Mesothelial cell of epicardium (in vitro differentiated cells): ENCODE measurements at places on chromosomes 3 and 15. TPM values are rescaled to one million over a fixed set of nuclear protein-coding genes. Genes with fewer than 3 reads are reported as not detected.

The IQCF5 gene
- not detected in 3 replicates for total RNA-seq

The CCDC33 gene
- 4.2 to 6.4 TPM (median 5.0 TPM) in 3 replicates for total RNA-seq

- no peak for DNase-seq
These were observed 102.7 kb downstream of the VPS8 start for GRCh38 chr3:184914628-184915027.

DNA sequence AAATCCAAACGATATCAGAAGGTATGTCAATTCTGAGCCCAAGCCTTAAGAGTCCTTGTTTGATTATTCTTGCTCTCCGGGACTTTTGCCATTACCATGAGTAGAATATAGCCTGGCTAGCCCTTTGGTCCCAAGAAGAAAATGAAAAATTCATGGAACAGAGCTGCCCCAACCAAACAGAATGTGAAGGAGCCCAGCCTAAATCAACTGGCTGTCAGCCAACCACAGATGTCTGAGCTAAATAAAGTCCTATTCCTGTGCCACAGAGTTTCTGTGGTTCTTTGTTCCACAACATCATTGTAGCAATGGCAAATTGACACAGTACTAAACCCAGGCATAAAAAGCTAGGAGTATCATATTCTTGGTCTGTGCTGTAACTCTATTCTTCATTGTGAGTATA, 185.2 kb downstream of the CPNE4 start:
- DNase-seq: no peak

DNA sequence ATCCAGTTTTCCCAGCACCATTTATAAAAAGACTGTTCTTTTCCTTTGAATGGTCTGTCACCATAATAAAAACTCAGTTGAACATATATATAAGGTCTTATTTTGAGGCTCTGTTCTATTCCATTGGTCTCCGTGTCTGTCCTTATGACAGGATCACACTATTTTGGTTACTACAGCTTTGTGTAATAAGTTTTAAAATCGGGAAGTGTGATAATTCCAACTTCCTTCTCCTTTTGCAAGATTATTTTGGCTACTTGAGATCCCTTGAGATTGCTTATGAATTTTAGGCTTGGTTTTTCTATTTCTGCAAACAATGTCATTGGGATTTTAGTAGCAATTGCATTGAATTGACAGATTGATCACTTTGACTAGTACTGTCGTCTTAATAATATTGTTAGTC, 35.7 kb downstream of the SACM1L start:
- no peak for DNase-seq

GRCh38 chr3:140023616-140024530, 88.9 kb downstream of the CLSTN2 start:
- no peak for DNase-seq

The TRPM1 gene
- total RNA-seq: not detected in 3 replicates

DNA sequence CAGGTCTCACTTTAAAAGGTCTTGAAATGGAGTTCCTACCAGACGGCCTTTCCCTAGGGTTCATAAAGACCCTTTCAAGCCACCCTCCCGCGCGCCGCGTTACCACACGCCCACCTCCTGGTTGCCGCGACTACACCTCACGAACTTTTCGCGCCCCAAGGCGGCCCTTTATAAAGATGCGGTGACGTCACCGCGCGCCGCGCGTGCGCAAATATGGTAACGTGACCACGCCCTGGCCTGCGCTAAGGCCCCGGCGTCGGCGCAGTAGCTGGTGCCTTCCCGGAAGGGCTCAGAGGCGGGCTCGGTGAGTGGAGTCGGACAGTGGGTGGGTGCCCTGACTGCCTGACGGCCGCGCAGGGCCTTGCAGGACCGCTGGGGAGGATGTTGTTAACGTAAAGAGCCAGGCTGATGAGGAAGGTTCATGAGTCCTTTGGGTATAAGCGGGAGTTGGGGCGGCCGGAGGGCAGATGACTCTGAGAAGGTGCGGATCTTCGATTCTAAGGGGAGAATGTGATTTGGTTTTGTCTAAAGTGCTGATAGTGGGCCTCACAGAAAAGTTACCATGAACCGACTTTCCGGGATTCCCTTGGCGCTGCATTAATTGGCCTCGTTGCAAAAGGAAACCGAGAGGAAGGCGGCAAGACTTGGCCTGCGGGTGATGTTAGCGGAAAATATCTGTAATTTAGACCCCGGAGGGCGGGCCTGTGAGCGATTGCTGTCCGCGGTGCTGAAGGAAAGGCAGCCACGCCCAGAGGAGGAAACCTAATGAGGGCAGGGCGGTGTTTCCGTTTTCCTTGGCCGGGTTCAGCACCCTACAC, 54.4 kb downstream of the FEZF2 start:
- DNase-seq: peak; percentile 78

The GPR176 gene
- total RNA-seq: 3.1 to 3.8 TPM (median 3.3 TPM) in 3 replicates

GRCh38 chr3:182729903-182730674, 63.2 kb upstream of the ATP11B start:
- DNase-seq: no peak

DNA sequence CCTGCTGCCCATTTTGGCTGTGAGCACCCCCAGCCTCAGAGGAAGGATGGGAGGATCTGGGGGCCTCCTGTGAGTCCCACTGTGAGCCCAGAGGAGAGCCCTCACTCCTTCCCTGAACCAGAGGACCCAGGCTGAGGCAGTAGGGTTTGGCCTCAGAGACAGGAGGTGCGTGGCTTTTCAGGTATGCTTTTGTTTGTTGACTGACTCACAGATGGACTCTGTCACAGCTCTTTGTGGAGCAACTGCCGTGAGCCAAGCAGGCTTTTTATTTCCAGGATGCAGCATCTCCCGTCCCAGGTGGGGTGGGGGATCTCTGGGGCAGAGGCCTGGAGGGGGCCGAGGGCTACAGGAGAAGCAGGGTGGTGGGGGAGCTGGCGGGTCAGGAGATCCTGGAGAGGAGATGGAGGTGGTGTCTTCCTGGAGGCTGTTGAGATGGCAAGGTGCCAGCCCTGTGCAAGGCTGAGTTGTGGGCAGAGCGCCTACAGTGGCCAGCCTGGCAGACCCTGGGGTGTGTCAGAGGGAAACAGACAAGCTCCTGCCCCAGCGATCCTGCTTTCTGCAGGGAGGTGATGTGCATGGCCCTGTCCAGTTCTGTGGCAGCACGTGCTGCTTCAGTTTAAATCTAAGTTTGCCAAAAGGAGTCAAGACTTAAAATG, 24.0 kb downstream of the PLXNA1 start:
- no peak for DNase-seq

- peak; percentile 60 for DNase-seq
These were observed at the start of gene PLCL2 for GRCh38 chr3:16884748-16885592. TSS of gene PLCL2 (plus strand) at chr3:16884955. CDS start at chr3:16885040, 85 bp downstream.

GRCh38 chr15:26790118-26790517, 17.3 kb upstream of the GABRB3 start:
- no peak for DNase-seq

The IL17RB gene
- 1.4 to 1.7 TPM (median 1.6 TPM) in 3 replicates for total RNA-seq

DNA sequence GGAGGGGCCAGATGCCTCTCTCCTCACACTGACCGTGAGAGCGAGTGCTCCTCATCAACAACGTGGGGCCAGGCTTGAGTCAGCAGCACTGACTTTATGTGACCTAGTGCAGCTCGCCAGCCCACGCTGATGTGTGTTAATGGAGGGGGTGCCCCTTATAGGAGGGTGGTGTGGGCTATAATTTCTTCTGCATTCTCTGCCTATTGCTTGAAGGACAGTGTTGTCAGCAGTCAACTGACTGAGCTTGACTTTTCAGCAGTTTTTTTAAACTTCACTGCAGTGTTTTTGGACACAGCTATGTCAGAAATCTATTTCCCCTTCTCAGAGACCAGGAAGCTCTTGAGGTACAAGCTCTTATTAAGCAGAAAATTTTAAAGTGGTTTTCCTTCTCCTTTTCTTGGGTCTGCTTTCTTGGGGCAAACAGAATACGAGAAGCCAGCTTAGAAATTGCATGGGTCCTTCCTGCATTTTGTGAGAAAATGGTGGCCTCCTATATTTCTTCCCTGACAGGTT, 304.8 kb upstream of the CTDSPL start:
- DNase-seq: no peak

DNA sequence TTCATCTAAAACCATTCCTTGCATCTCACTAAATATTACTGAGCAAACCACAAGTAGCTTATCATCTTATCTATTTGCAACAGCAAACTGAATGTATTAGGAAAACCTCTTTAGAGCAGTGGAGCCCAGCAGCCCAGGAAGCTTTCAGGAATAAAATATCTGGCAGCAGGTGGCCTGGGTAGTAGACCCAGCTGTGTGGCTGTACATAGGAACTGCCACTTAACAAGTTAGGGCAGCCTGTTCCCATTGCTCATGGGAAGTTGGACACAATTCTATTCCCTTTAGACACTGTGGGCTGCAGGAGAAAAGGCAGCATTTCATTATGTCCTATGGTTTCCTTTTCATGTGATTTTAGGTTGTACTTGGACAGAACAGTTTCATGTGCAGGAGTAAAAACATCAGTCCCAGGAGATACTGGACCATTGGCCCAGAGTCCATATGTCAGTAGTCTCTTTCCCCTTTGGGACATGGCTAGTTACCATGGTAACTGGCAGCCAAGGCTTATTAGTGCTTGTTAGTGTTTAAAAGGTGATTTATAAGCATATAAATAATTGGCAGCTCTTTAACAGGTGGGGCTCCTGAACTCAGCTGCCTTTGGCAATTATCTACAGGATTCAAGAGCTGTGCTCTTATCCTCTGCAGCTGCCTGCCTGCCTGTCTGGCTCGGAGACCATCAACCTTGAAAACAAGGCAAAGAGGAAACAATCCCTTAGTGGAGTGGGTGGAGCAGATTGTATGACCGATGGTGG, 28.9 kb upstream of the LSAMP start:
- no peak for DNase-seq

The ATP10A gene
- 0.18 to 0.49 TPM (median 0.22 TPM) in 3 replicates for total RNA-seq

- no peak for DNase-seq
These were observed 7.4 kb upstream of the OCA2 start for GRCh38 chr15:28106294-28107110.

GRCh38 chr3:51711352-51712037, 4.6 kb downstream of the GRM2 start:
- peak; percentile 32 for DNase-seq

DNA sequence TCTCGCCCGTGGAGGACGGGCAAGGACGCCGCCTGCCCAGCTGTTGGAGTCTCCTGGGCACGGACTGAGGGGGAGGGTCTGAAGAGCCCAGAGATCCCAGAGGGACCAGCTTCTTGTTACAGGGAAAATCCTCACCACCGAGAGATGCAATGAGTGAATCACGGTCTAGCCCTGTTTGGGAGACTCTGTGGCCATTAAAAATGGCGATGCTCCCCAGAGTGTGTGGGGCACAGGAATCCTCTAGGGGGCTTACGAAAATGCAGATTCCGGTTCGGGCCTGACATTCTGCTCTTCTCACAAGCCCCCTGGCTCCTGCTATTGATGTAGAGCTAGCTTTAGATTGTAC, 35.5 kb upstream of the EPHB3 start:
- DNase-seq: no peak
